ENCODE measurements at places on chromosomes 6 and 20.

GRCh38 chr6:141677598-141678211, 455.0 kb upstream of the GJE1 start:
- peak; percentile 49 for DNase-seq

- no peak for DNase-seq
These were observed 452.1 kb downstream of the GRIK2 start for GRCh38 chr6:101845621-101846020.

DNA sequence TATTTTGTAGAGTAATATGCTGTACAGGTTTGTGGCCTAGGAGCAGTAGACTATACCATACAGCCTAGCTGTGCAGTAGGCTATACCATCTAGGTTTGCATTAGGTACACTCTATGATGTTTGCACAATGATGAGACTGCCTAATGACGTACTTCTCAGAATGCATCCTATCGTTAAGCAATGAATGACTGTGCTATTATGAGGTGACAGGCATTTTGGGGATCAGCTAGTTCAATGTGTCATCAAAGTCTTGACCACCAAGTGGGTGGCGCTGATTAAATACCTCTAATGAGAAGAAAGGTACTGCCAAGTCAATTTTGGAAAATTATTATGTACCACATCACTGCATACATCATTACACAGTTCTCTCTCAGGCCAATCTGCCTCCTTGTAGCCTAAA, 190.2 kb downstream of the BACH2 start:
- no peak for DNase-seq

GRCh38 chr20:61556111-61556510, 304.1 kb downstream of the CDH4 start:
- DNase-seq, result no peak

DNA sequence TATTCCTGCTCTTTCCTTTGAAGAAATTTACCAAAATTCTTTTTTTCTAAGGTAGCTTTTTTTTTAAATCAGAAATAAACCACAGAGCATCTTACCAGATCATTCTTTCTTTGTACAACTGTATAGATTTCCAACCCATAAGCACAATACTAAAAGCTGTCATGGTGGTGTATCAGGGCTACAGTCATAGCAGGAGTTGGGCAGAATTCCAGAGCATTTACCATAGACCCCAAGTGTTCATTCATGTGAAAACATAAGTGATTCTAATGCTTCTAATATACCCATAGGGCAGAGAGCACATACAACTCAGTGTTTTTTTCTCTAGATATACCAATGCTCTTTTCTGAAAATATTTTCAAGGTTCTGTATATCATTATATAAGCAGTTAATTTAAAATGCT, 392.5 kb downstream of the FRK start:
- no peak for DNase-seq

GRCh38 chr6:151765444-151765886, 42.0 kb upstream of the ESR1 start:
- peak; percentile 46 for DNase-seq

DNA sequence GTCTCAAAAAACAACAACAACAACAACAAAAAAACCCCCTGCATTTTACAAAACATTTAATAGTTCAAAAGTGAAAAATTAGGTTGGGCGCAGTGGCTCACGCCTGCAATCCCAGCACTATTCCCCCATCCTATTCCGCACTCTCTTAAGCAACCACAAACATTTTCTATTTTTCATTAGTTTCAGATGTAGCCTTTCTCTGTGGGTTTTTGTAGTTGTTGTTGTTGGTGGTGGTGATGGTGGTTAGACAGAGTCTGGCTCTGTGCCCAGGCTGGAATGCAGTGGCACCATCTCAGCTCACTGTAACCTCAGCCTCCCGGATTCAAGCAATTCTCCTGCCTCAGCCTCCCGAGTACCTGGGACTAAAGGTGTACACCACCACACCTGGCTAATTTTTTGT, 6.4 kb upstream of the GMNN start:
- DNase-seq, result no peak

DNA sequence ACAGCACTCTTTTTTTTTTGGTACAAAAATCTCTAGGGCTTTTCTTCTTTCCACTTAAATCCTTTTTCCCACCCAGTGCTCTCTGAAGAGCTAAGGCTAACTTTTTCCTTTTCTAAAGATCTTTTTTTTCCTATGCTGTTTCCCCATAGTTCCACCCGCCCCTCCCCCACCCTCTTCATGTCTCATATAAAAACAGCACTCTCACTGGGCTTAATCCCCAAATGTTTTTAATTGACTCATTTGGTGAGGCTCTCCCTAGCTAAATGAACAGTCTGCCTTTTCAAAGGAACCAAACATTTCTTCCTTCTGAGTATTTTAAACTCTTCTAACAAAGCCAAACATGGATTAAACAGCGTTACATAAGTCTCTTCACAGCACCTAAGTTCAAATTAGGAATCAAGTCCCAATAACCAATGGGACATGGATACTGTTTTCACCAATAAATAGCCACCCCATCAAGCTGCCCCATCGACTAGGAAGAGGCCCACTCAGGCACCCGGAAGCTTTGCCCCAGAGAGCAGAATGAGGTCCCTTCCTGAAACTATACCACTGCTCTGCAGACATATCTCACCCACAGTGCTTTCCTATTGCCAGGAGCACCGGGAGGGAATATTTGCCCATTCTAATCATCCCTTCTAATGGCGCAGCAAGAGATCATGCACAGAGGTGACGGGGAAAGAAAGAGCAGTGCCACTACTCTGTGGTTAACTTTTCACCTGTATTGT, 63.7 kb downstream of the ATXN1 start:
- DNase-seq, result no peak

GRCh38 chr6:13048113-13048512, 280.2 kb downstream of the TBC1D7 start:
- no peak for DNase-seq

DNA sequence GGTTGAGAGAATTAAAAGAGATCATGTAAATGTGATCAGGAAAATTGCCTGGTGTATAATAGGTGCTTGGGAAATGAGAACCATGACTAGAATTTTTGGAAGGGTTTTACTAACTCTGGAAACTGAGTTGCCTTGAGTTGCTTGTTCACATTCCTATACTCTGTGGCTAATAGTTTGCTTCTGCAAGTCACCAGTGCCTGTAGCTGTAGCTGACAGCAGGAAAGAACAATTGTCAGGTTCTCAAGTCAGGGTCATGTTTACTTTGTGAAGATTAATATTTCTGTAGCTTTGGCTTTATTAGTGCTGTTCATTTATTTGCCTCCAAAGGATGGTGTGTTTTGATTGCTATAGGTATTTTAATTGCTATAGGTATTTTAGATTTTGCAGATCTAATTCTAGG, 86.5 kb downstream of the EYA2 start:
- DNase-seq, result no peak

DNA sequence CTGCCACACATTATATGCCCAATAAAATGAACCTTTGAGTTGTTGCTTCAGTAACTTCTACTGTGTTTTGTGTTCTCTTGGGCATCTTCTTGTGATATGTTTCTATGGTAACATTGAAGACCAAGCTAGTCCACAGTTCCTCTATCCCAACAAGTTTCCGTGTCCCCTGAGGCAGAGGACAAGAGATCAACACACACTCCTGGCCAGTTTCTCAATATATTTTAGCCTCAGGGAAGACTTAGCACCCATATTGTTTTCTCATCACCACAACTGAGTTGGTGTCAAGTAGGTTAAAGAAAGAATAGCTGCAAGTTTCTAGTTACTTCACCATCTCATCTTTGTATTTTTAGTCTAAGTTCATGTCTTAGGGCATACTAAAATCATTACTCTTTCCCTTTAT, 277.5 kb downstream of the UST start:
- no peak for DNase-seq

Measured in SK-N-DZ (cell line).